ENCODE measurements at places on chromosomes 1 and 21.
A peak's percentile ranks its signal among the peaks of the same experiment; 100 is the strongest.

- DNase-seq = no peak
These were observed 144.0 kb upstream of the PLXNA2 start for GRCh38 chr1:208387908-208388811.

DNA sequence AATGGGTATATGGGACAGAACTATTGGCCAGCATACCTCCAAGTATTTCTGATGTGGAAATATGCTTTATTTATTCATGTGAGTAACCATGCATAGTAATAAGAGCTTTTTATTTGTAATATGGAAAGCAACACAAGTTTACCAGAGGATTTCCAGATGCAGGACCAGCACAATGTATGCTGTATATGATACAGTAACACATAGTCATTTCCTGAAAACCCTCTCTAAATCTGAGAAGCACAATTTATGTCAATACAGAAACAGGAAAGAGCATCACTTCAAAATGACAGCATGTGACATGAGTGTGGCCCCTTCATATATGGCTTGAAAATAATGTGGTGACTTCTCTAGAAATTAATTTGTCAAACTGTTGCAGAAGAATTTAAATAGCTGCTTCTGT is 1134.7 kb upstream of the ADGRL2 start:
- peak; percentile 39 for DNase-seq

DNA sequence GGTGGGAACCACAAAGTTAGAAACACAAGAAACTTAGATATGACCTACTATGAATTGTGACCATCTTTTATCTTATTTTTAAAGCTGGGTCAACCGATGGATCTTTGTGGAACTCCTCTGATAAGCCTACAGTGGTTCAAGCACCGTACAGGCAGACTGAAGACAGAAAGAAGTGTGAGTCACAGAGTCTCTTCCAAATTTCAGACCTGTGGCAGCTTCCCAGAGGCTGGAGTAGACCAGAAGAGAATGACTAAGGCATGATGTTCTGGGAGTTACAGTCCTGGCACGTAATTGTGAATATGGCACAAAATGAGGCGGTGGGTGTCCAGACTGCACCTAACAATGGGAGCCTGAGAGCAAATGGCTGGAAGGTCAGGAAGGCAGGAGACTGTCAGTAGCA is 70.0 kb downstream of the LMO4 start:
- DNase-seq = peak; percentile 66

DNA sequence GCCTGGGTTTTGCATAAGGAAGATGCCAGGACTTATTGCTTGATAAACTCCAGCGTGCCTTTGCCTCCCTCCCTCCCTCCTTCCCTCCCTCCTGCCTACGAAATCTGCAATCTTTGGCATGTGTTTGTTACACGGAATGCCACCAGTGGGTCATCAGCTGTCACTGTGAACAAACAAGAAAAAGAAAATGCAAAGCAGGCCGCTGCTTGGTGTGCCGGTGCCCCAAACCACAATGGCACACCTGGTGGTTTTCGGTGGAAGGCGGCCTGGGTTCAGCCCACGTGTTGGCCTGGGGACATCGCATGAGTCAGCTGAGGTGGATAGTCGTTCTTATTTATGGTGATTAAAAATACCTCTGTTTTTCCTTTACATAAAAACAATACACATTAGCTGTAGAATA is 16.3 kb upstream of the IFNLR1 start:
- no peak for DNase-seq

DNA sequence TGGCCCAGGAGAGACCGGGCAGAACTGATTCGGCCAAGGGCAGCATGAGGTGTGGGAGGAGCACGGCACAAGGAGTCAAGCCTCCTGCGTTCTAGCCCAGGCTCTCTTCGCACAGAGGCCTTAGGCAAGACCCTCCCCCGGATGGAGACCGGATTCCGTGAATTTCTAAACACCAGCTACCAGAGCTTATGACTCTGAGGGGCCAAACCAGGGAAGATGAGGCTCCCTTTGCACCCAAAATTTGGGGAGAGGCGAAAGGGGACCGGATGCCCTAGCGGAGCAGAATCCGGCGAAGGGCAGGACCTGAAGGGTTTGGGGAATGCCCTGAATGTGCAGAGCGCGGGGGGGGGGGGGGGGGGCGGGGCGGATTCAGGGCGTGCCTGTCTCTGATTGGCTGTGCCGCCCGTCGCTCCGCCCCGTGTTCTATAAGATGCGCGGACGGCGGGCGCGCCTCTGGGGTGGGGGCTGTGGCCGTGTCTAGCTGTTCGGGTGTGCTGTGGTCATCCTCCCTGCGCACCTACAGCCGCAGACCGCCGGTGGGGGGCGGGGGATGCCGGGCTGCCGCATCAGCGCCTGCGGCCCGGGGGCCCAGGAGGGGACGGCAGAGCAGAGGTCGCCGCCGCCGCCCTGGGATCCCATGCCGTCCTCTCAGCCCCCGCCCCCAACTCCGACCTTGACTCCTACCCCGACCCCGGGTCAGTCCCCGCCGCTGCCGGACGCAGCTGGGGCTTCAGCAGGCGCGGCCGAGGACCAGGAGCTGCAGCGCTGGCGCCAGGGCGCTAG is at the start of gene TRNP1:
Gene TRNP1, plus strand, starts transcription at position 456 of the 783 bp plus-strand sequence. Its CDS starts 95 bp downstream, at position 551.
- peak; percentile 71 for DNase-seq

- DNase-seq = peak; percentile 39
These were observed 1.0 kb downstream of the ROR1 start for GRCh38 chr1:63774617-63775417.

DNA sequence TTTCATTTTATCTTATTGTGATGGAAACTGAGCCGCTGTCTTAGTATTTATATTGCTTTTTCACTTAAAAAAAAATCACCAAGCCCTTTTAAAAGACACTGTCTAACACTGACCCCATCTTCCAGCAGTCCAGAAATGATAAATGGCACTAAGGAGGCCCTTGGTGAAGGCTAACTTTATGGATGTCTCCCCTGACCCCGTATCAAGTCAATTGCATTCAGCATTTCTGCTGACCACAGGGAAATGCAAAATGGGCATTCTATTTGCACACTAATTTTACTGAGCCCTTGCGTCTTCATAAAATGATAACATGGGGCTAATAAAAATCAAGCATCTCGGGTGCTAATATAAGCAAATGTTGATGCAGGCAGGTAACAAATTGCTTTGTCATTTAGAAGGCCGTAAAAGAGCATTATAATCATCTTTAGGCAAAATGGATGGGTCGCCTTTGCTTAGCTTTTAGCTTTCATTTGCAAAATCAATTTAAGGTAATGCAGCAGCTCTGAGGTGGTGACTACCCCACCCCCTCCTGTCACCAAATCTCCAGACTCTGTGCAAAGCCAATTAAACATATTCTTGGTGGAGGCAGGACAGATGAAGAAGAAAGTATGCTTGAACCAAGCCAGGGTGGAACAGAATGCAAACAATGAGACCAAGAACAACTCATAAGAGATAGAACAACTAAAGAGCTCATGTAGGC is 110.8 kb downstream of the BEND5 start:
- DNase-seq = no peak
